Right renal cortex interstitium (tissue), 3 donors: ENCODE measurements at places on chromosomes 13 and 19.

- no peak for DNase-seq
These were observed 21.7 kb downstream of the EDNRB start for GRCh38 chr13:77896977-77897376.

DNA sequence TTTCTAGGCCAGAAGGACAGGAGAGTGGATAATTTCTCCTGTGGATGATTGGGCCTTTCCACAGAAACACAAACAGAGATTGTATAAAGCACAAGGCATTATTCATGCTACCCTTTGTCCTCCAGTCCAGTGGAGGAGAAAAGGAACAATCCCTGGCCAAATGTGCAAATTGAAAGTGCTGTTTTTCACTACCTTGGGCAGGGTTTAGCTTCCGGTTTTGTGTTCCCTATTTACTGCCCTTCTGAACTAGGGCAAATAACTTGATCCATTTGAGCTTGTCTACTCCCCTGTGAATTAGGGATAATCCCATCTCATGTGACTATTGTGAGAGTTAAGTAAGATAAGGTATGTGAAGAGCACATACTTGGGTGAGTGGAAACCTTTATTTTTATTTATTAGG is 13.3 kb downstream of the PDX1 start:
- no peak for DNase-seq

DNA sequence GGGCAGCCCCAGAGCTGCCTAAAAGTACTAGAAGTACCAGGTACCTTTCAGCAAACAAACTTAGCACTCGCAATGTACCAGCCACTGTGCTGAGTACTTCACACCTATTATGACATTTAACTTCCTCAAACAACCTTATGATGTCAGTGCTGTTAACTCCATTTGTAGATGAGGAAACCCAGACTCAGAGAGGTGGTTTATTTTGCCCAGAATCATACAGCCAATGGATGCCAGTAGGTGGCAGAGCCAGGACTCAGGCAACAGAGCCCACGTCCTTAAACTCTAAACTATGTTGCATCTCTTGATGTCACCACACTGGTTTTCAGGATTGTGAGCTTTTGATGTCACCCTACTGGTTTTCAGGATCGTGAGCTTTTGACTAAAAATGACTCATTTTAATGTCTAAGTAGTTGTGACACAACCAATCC is 78.9 kb downstream of the FLT1 start:
- DNase-seq, result no peak

GRCh38 chr13:42474954-42475353 is 99.0 kb upstream of the TNFSF11 start:
- DNase-seq, result no peak

GRCh38 chr19:16506961-16507360 is 10.8 kb downstream of the C19orf44 start:
- no peak for DNase-seq

GRCh38 chr13:25574437-25575411 is 202.9 kb downstream of the ATP8A2 start:
- DNase-seq, result peak; percentile 89

GRCh38 chr13:75960538-75960994 is 324.4 kb downstream of the LMO7 start:
- DNase-seq, result no peak
